Omental fat pad (tissue), 4 donors: ENCODE measurements at places on chromosomes 7 and 10. TPM values are rescaled to one million over a fixed set of nuclear protein-coding genes. Genes with fewer than 3 reads are reported as not detected.

DNA sequence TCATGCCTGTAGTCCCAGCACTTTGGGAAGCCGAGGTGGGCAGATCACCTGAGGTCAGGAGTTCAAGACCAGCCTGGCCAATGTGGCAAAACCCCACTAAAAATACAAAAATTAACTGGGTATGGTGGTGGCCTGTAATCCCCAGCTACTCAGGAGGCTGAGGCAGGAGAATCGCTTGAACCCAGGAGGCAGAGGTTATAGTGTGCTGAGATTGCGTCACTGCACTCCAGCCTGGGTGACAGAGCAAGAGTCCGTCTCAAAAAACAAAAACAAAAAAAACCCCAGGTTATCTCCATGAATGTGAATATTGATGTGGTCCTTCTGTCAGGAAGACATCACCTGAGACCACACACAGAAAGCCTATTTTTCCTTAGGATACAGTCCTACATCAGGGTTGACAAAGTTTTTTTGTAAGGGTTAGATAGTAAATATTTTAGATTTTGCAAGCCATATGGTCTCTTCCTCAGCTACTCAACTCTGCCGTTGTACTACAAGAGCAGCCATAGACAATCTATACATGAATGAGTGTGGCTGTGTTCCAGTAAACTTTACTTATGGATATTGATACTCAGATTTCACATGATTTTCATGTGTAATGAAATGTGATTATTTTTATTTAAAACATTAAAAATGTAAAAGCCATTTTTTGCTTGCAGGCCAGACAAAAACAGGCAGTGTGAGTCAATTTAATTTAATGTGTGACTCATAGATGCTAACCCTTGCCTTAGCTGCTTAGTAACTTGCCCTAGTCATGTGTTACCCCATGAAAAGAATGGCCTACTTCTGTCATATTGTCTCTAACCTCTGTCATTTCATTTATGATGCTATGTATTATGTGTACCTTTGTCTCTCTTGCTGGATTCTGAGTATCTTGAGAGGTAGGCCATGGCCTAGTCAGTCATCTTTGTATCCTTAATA lies 78.1 kb downstream of the TPST1 start:
- DNase-seq, result no peak

GRCh38 chr7:139666501-139666900 lies 111.3 kb downstream of the HIPK2 start:
- DNase-seq, result no peak

VAX1 gene
- not detected for total RNA-seq

ZNF22 gene
- total RNA-seq, result 51.7 TPM

GRCh38 chr10:53379956-53380355 lies 607.4 kb upstream of the MBL2 start:
- DNase-seq, result no peak

DNA sequence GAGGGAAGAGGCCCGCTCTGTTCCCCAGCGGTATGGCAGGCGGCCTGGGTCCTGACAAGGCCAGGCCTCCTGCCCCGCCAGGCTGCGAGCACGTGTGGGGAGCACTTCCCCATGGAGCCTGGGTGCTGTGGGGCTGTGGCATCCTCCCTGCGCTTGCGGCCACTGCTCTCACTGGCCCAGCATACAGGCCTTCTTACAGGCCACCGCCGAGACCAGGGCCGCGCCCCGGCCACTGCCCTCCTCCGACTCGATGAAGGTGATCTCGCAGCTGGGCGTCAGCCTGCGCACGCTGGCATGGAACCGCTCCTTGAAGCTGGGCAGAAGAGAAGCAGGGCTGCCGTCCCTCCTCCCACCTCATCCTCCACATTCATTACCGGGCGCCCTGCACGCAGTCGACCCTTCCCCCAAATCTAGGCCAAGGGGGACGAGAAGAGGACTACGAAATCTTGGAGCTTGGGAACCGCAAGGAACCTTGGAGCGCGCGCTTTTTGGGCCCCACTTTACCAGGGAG lies 3.9 kb upstream of the MYL7 start:
- peak; percentile 13 for DNase-seq
